Heart right ventricle (tissue), 16 donors: ENCODE measurements at places on chromosomes 16 and 17. TPM values are rescaled to one million over a fixed set of nuclear protein-coding genes. Genes with fewer than 3 reads are reported as not detected.

Gene MYO1C
- 131 TPM for total RNA-seq

Gene MPRIP
- 343 TPM for total RNA-seq

Gene NUPR1
- 37.0 TPM for total RNA-seq

Gene SCARF1
- total RNA-seq = 18.8 TPM

Gene MT4
- total RNA-seq = not detected

Gene TPSG1
- total RNA-seq = 0.37 TPM

Gene FBXO39
- total RNA-seq = not detected
